ENCODE measurements at places on chromosomes 5 and 9.

DNA sequence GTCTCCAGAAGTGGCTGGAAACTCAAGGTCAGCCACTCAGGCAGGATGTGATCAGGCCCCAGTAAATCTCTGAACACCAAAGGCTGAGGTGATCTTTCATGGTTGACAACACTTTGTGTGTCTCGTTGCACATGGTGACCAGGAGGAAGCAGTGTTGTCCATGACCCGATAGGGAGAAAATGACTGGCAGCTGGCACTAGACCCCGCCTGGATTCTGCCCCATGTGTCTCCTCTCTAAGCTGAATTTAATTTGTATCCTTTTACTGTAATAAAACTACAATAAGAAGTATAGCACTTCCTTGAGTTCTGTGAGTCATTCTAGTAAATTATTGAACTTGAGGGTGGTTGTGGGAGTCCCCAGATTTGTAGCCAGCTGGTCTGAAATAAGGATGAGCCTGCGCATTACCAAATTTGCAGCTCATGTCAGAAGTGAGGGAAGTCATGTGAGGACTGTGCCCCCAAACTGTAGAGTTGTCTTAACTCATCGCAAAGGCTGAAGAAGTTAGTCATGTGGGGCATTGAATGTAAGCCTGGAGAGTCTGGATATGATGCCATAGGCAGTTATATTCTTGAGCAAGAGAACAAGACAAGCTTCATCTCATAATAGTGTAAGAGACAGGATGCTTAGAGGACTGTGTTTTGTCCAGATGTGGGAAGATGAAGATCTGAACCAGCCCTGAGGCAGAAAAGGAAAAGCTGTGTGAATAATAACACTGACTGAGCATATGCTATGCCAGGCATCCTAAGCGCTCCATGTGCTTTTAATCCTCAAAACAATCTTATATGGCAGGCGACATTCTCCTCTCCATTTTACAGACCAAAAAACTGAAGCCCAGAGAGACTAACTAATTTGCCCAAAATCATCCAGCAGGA is 55.9 kb downstream of the TMEM215 start:
- no peak for DNase-seq

DNA sequence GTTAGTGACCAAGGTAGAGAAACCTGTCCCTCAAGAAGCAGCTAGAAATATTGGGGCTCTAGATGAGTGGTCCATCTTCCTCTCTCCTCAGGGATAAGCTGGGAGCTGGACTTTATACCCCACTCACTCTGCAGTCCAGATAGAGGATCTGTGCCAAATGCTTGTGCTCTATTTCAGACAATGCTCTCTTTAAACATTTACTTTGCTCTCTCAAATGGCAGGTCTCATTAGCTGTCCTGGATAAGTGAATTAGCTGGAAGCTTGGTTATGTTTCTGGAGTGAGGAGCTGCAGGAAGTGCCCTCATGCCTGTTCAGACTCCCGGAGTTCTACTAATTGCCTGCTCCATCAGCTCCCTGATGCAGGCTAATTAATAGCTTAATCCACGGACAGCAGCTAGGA is 151.1 kb upstream of the CCDC152 start:
- no peak for DNase-seq

DNA sequence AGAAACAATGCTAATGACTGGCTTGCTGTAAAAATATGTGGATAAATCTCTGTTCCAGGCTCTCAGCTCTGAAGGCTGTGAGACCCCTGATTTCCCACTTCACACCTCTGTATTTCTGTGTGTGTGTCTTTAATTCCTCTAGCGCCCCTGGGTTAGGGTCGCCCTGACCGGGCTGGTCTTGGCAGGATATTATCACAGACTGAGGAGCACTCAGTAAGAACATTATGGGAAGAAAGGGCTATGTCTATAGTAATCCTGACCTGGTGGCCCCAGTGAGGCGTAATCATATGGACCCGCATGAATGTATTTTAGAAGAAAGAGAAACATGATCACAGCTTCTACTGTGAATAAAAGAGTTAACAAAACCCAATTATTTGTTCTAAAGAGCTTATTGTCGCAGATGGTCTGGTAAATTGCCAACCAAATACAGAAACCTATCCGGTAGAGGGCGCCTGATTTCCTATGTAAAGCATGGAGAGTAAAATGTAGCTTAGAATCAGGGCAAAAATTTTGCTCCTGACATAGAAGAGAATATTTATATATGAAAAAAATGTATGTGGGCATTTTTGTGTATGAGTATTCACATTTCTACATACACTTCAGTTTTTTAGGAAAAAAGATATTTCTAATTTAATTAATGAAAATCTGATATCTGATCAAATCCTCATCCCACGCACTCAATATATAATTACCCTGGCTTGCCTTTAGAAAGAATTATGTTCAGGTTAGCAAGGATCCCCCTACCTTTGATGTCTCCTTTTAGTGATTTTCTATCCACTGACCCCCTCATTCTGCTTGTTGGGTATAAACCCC is 5.8 kb upstream of the IFNA1 start:
- peak; percentile 41 for DNase-seq

- DNase-seq = no peak
Measured at GRCh38 chr5:96144289-96144688, 182.6 kb upstream of the ELL2 start.

GRCh38 chr5:172423379-172424110 is 30.8 kb downstream of the SH3PXD2B start:
- DNase-seq = no peak

GRCh38 chr5:16137177-16137576 is 42.4 kb downstream of the MARCHF11 start:
- no peak for DNase-seq

GRCh38 chr9:85260275-85260845 is 481.4 kb downstream of the AGTPBP1 start:
- no peak for DNase-seq

All from GM04504 (cell line).